ENCODE measurements at places on chromosomes 12 and 14.

DNA sequence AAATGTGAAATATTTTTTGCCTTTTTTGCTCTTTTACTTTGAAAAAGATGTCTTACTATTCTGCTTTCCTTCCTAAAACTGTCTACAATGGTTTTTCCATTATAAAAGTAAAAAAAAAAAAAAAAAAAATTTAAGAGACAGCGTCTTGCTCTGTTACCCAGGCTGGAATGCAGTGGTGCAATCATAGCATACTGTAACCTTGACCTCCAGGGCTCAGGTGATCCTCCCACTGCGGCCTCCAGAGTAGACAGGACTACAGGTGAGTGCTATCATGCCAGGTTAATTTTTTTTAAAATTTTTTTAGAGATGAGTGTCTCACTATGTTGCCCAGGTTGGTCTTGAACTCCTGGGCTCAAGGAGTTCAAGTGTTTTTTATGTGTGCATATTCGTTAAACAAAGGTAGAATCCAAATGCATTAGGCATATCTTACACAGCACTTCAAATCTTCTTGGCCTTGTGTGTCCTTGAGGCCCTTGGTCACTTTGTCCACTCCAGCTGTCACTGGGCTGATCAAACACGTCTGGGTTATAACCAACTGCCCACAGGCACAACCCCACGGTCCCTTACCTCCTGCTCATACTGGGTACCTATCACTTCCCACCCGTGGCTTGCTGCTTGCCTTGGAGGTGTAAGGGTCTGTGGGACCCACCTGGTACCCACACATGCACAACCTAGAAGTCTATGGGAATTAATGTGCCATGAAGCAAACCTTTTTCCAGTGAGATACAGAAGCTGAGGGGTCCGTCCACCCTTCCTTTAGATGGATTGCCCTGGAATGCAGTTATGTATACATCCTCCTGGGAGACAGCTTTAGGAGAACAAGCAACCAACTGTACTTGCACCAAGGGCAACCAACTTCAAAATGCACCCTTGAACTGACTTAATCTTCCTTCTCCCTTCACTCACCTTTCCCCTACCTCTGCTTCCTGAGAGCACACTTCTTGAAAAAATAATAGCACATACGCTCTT, 12.8 kb downstream of the RAD52 start:
- DNase-seq = no peak

DNA sequence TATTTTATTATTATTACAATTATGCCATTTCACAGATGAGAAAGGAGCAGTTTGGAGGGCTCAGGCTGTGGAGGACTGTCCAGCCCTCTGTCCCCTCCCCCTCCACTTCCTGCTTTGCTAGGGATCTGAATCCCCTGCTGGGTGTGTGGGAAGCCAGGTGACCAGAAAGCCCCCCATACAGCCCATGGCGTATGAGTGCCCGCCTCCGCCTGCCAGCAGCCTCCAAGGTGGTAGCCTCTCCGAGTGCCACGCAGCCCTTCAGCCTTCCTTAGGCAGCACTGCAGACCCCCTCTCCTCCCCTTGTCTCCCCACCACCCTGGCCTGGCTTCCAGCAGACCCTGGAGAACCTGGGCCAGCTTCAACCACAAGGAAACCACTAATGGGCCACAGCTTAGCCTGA, 12.6 kb downstream of the DTX1 start:
- no peak for DNase-seq

DNA sequence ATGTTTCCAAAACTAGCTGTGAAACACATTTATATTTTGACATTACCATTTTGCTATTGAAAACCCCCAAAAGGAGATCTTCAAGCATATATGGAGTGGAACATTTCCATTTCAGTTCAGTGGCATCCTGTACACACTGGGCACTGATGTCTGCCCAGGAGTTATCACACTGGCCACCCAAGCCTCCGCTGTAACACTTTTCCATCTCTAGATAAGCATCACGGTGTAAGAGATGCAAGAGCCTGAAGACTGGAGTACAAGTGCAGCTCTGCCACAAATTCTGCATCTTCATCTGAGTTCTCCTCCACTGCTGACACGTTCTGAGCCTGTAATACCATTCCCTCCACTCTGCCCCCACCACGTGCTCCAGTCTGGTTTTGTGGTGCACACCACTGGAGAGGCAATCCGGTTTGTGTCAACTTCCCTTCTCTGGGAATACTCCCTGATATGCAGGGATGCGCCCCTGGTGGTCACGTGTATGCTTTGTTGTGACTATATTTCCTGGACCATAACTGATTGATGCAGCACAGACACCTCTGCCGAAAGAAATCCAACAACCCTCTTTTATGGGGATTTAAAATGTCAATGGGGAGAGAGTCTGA, 12.7 kb downstream of the SPTLC2 start:
- no peak for DNase-seq

GRCh38 chr12:84638811-84639368, 273.7 kb downstream of the SLC6A15 start:
- DNase-seq = no peak

GRCh38 chr12:121190523-121191031, 19.4 kb upstream of the P2RX4 start:
- no peak for DNase-seq

DNA sequence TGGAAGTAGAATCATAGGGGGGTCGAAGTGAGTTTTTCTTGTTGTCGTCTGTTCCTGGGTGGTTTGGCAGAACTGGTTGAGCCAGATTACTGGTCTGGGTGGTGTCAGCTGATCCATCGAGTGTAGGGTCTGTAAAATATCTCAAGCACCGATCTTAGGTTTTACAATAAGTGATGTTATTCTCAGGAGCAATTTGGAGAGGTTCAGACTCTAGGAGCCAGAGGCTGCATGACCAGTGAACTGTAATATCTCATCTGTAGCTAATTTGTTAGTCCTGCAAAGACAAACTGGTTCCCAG, 9.7 kb upstream of the SERPINA1 start:
- no peak for DNase-seq

- no peak for DNase-seq
Observed at GRCh38 chr14:24982472-24983155, 67.3 kb downstream of the STXBP6 start.
